ENCODE measurements at places on chromosomes 5 and 9.

- DNase-seq, result no peak
Observed at GRCh38 chr5:154421868-154422267, 23.9 kb upstream of the SAP30L start.

DNA sequence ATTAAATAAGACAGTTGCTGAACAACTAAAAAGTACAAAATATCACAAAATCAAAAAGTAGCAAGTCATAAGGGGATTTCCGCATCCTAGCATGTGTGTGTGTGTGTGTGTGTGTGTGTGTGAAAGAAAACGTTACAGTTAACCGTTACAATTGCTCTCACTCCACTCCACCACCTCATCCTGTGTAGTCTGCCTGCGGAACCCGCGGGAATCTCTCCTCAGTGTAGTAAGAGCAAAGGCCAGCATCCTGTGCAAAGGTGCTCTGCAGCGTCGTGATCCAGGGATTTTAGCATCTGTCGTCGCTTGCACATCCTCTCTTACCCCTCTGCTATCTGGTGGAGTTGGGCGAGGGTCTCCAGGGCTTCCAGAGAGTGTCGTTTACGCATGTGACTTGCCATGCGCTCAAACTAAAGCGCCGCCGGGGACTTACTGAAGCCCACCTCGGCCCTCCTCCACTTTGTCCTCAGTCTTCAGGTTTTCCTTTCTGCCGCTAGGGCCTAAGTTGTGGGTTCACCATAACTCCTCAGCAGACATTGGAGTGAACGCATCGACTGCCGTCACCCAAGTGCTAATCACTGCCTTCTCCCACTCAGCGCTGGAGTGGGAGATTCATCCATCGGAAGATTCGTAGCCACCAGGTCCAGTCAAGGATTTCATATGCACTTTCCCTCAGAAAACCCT is 3.9 kb downstream of the CDKN2B start:
- DNase-seq, result no peak

DNA sequence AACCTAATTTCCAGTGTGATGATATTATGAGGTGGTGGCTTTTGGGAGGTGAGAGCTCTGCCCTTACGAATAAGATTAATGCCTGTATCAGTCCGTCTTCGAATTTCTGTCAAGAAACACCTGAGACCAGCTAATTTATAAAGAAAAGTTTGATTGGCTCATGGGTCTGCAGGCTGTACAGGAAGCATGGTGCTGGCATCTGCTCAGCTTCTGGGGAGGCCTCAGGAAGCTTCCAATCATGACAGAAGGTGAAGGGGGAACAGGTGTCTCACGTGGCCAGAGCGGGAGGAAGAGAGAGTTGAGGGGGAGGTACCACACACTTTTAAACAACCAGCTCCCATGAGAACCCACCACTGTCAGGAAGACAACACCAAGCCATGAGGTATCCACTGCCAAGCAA is 46.9 kb downstream of the C9orf50 start:
- DNase-seq, result no peak

DNA sequence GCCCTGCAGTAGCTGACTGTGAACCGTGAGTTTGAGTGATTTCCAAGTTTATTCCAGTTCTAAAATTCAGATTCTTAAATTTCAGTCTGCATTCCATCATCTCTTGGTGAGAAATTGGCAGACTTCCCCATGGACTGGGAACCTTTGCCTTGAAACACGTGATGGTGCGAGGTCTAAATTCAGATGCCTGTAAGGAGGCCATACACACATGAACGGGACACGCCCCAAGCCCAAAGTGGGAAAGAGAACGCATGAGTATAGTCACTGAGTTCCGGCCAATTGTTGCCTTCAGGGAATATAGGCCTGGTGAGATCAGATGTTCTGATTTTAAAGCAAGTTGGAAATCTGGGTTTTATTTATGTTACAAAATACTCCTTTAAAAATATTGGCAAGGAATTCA is 1084.4 kb upstream of the WWC1 start:
- DNase-seq, result no peak

GRCh38 chr5:92548346-92548745 is 1032.7 kb downstream of the NR2F1-AS1 start:
- DNase-seq, result no peak

- no peak for DNase-seq
Observed at GRCh38 chr5:137341831-137342230, 157.3 kb downstream of the SPOCK1 start.

- no peak for DNase-seq
Observed at GRCh38 chr9:111854799-111855198, 41.8 kb upstream of the UGCG start.

DNA sequence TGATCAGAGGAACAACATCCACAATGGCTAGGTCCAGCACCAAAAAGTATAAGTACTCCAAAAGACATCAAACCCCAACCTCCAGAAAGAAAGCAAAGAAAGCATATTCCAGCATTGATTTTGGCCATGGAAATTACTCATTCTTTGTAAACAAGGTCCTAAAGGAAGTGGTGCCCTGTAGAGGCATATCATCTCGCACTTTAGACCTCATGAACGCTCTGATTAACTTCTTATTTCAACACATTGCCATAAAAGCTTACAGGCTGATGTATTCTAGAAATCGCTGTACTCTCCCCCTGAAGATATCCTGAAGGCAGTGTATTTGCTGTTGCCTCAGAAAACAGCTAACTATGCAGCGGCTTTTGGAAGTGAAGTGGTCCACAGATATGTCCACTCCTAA is 82.7 kb upstream of the TNPO1 start:
- DNase-seq, result no peak

- DNase-seq, result no peak
Observed at GRCh38 chr5:121867403-121867802, 15.7 kb downstream of the FTMT start.

DNA sequence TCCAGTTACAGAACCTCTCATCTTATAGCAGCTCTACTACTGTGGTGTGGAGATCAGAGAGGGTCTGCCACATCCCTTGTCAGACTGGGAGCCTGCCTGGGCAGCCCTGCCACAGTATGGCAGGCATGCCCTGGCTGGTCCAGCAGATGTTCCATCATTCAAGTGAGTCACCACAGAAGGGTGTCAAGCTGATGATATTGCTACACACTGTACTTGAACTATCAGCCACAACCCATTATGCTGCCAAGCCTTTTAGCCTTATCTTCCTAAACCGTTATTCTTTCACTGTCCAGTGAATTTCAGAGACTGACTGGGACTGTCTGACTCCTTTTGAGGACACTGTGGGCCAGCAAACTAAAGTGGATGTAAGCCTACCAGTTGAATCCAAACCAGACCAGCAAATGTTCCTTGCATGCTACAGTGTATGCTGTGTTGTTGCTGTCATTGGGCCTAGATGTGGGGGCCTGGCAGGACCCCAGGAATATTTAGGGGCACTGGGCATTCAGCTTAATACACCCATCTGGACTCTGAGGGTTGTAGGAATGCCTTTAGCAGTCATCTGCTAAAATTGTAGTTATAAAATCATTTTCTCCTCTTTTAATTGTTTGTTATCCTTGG is 202.6 kb downstream of the NR3C1 start:
- DNase-seq, result no peak

Data from epithelial cell of proximal tubule (primary cell).